ENCODE measurements at places on chromosomes 16 and 17.

- DNase-seq, result no peak
These were observed 60.7 kb upstream of the GRIN2A start for GRCh38 chr16:10242916-10243315.

DNA sequence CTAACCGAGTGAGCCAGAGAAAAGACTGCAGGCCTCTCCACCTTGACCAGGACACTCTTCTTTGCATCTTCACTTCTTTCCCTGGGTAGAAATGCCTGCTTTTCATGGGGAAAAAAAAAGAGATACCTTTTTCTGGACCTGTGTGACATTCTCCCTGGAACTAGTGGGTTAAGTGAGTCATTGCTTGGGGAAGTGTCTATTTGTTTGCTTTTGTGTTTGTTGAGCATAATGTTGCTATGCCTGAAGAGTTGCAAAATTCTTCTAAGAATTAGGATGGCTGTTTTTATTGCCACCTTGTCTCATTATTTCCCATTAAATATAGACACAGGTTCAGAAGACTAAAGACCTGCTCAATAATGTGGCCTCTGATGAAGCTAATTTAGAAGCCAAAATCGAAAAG is 18.8 kb downstream of the CLUAP1 start:
- no peak for DNase-seq

DNA sequence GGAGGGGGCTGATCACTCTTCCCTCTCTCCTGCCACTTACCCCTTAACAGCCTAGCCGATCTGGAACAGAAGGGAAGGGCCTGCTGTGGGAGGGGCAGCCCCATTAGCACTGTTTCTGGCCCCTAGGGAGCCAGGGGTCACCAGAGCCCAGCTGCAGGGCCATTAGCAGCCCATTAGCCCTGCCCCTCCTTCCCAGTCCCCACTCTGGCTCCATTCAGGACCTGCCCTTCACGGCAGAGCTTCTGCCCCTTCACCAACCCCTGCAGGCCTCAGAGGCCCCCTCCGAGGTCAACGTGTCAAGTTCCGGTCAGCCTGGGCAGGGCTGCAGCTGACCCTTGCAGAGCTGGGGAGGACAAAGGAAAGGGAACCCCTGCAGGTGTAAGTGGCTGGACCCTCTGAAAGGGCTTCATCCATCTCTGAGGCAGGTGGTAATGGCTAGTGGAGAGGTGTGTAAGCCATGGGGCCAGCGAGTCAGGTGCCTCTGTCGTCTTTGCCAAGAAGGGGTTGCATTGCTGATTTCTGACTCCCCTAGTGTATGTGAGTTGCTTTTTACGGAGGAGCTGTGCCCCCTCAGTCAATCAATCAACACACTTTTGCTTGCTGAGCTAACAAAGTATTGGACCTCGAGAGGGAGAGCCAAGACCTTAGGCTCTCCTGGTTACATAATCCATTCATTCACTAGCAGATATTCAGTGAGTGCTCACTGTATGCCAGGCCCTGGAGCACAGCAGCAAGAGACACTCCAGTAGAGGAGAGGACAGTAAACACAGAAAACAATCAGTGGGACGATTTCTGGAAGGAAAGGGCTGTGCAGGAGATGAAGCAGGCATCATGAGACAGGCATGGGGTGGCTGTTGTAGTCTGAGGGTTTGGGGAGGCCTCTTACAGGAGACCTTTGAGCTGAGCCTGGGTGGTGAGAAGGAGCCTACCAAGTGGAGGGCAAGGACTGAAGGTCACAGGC is 18.2 kb upstream of the KCNJ12 start:
- DNase-seq, result no peak

DNA sequence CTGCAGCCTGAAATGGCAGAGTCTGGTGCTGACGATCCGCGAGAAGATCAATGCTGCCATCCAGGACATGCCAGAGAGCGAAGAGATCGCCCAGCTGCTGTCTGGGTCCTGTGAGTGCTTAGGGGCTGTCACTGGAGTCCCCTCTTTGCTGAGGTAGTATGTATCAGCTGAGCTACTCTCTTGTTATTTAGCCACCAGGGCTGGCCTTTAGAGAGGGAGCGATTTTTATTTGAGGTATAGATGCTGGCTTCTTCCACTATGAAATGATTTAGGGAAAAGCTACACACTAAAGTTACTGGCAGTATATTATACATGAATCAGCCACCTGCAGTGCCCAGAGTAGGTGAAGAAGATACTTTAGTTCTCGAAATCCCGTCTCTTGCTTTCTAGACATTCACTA is 2.6 kb downstream of the CDK5RAP3 start:
- DNase-seq, result no peak

DNA sequence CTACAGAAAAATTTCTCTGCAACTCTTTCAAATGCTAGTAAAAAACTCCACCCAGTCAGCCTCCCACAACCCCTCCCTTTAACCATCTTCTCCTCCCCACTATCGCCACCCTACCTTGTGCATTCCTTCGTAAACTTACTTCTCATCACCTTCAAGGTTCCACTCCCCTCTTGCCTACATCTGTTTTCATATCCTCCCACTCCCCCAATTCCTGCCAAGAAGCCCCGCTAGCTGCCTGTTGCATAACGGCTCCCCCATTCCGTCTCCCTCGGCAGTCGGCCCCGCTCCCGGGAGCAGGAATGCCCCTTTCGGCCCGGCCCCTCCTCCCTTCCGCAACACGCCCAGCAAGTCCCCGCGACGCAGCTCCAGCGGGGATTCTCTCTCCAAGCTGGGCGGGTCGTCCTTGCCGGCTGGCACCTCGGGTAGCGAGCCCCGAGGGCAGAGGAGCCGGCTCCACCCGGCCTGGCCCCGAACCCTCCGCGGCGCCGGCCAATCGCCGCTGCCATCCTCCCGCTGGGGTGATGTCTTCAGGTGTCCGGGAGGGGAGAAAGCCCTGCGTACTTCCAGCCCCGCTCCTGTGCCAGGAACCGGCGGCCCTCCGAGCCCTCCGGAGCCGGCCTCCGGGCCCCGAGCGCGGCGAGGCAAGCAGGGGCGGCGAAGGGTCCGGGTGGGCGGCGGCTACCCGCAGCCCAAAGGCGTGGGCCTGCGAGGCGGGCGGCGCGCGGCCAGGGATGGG is 1.5 kb downstream of the PHLPP2 start:
- DNase-seq, result peak; percentile 35

- no peak for DNase-seq
These were observed 85.8 kb downstream of the GNAO1 start for GRCh38 chr16:56277075-56277474.

DNA sequence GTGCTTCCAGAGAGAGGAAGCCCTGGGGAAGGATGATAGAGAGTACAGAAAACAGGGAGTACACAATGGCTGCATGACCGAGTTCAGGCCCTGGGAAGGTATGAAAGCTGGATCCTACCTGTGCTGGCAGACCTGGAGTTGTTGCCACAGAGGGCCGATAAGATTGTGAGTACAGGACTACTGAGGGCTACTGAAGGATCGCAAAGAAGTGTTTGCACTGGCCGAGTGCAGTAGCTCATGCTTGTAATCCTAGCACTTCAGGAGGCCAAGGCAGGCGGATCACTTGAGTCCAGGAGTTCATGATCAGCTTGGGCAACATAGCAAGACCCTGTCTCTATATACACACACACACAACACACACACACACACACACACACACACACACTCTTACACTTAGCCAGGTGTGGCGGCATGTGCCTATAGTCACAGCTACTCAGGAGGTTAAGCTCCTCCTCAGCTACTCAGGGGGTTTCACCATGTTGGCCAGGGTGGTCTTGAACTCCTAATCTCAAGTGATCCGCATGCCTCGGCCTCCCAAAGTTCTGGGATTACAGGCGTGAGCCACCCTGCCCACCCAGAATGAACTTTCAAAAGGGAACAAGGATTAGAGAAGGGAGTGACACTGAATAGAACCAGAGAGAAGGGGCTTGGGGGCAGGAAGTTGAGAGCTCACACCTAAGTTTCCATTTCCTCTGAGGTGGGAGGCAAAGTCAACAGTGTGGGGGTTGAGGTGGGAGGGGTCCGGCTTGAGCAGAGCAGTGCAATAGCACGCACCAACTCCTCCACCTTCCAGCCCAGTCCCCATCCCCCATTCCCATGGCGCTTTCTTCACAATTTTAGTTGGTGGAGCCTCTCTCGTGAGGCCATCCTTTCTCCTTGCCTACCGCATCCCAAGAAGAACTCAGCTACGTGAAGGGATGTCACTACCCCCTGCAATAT is 7.5 kb downstream of the SCIMP start:
- peak; percentile 21 for DNase-seq

- no peak for DNase-seq
These were observed 13.5 kb downstream of the LGALS3BP start for GRCh38 chr17:78966123-78966813.

DNA sequence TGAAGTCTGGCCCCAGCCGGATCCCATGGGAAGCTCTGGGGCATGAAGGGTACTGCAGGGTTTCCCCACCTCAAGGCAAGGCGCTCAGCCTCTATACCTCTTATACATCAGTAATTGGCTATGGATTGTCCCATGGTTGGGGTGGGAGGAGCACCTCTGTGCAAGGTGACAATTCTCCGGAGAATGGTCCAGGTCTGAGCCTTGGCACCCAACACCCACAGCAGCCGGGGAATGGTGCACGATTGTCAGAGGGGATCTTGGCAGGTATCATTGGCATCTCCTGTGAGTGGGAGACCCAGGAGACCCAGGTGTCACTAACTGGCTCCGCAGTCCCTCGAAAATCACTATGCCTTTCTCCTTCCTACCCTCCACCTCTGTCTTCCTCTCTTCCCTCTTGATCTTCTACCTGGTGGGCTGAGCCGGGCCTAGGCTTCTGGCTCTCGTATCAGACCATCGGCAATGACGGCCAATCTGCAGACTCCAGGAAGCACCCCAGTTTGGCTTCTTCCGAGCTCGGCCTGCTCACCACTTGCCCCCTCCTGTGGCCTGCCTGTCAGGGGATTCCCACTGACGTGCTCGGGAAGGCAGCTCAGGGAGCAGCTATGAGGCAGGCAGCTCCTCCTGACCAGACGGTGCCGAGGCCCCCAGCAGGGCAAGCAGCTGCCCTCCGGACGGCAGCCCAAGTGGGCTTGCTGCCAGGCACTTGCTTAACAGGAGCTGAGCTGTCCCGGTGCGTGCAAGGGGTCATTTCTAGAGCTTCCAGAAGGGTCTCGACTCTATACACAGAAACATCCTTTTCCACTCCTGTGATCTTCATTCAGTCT is 10.0 kb upstream of the CALB2 start:
- DNase-seq, result no peak

DNA sequence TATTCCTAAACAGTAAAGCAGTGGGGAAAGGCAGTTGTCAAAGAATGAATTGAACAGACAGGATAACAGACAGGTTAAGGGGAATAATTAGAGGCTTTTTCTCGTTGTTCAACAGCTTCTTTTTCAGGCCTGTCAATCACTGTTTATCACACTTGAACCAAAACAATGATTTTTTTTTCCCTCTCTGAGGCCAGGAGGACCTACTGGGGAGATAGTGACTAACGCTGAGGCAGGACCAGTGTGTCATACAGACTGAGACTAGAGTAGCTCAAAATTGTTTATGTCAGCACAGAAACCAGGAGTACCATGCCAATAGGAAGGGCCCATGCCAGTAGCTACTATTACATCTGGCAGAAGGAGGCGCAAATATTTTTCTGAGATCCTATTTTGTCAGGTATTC is 41.3 kb upstream of the NLK start:
- no peak for DNase-seq

- peak; percentile 33 for DNase-seq
These were observed 587 bp upstream of the CDK5R1 start for GRCh38 chr17:32486111-32486700.

- DNase-seq, result no peak
These were observed 172.8 kb upstream of the WSCD1 start for GRCh38 chr17:5897275-5897911.

GRCh38 chr17:49952912-49953497 is 16.0 kb upstream of the DLX4 start:
- DNase-seq, result no peak

DNA sequence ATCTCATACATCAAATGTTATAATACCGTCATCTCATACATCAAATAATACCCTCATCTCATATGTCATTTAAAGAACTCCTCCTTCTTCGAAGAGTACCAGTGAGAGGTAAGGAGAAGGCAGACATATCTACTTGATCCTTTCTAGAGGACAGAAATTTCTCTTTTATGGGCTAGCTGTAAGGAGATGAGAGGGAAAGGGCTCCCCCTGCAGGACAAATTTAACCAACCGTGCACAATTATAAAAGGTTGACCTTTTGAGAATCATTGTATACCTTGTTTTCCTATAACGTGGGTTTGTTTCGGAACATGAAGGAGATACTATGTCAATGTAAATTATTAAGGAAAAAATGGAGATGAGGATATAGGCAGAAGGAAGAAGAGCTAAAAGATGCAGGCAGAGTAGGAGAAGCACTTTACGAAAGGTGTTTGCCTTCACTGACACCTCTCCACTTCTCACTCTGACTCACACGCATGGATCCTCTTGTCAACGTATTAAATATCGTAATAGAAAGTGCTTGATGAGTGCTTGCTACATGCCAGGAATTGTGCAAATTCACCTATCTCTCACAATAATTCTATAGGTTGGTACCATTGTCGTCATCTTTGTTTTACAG is 465.9 kb upstream of the ERCC4 start:
- DNase-seq, result no peak

DNA sequence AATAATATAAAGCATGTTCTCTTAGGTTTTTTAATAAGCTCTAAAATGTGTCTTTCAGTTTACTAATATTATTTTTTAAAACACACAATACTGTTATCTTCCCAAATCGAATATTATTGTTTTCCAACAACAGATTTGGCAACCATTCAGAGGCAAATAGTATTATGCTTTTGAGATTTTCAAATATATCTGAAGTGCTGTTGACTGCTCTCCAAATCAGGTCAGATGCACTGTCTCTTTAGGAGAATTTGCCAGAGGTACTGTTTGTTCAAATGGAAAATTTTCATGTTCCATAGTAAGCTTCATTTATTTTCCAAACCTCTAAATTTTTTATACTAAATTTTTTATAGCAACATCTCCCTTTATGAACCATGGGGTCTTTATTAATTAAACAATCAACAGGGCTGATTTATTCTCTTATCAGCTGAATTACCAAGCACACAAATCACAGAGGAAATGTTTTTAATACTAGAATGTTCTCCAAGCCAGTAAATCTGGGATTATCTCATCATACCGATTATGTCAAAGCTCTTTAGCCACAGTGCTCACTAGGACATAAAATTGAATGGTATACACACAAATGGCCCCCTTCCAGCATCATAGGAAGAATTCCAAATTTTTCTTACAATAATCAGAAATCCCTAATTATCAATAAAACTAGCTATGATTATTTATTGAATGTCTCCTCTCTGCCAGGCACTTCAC is 108.8 kb upstream of the HLF start:
- no peak for DNase-seq

GRCh38 chr17:38509772-38510420 is 81.6 kb downstream of the ARHGAP23 start:
- DNase-seq, result no peak

DNA sequence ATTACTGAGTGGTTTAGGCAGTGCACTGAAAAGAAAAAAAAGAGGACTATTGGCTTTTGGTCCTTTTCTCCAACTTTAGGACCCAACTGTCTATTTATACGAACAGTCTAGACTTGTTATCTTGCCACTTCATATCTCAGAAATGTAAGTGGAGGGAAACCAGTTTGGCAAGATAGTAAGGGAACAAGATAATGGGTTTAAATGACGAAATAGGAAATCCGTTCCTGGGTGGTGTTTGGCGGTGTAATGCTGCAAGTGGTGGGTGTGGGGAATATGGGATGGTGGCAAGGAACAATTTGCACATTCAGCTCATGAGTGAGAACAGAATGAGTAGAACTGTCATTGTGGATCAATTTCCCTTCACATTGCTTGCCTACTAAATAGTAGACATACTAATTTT is 44.7 kb downstream of the GRB7 start:
- DNase-seq, result no peak

- DNase-seq, result no peak
These were observed 78.4 kb upstream of the GSE1 start for GRCh38 chr16:85534536-85535351.

- no peak for DNase-seq
These were observed 1.2 kb downstream of the RABEP2 start for GRCh38 chr16:28923652-28924398.
